ENCODE measurements at places on chromosomes 3 and 15.

GRCh38 chr3:171491361-171491760 is 31.2 kb upstream of the TNIK start:
- no peaks in the 10 kb centered on the region for H3K36me3 ChIP-seq
- no peaks in the 10 kb centered on the region for H3K27me3 ChIP-seq
- H3K27ac ChIP-seq = no peak overlapping the region
- peaks cover 3% of the 10 kb centered on the region for H3K4me1 ChIP-seq

- H3K27me3 ChIP-seq = no peaks in the 10 kb centered on the region
- H3K36me3 ChIP-seq = no peaks in the 10 kb centered on the region
- H3K4me3 ChIP-seq = no peak overlapping the region
Measured at GRCh38 chr3:30469133-30469532, 137.3 kb upstream of the TGFBR2 start.

DNA sequence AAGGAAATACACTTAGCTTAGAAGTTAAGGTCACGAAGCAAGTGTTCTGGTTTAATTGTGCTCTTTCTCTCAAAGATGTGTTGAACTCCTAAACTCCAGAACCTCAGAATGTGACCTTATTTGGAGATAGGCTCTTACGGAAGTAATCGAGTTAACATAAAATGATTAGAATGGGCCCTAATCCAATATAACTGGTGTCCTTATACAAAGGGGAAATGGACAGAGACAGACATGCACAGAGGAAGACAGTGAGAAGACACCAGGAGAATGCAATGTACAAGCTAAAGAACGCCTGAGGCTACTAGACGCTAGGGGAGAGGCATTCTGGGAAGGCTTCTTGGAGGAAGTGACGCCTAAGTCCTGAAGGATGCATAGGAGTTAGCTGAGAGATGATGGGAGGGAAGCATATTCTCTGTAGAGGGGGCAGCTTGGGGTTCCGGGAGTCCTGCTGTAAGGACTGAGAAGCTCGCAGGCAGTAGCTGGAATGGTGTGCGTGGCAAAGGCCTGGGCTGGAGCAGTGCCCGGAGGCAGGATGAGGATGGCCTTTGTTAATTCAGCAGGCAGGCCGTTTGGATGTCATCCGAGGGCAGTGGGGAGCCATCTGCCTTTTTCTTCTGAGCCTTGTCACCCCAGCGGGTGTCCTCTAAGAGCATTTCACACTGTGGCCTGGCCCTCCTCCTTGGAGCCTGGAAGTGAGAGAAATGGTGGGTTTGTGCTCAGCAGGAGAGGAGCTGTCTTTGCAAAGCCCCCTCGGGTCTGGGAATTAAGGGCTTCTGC is 513.4 kb downstream of the SHQ1 start:
- no peak for DNase-seq
- H3K27ac ChIP-seq = no peak overlapping the region
- no peaks in the 10 kb centered on the region for H3K36me3 ChIP-seq
- peaks cover 9% of the 10 kb centered on the region for H3K27me3 ChIP-seq

GRCh38 chr15:77440378-77440999 is 19.8 kb downstream of the HMG20A start:
- H3K27me3 ChIP-seq = no peaks in the 10 kb centered on the region
- no peak overlapping the region for H3K27ac ChIP-seq

- H3K27me3 ChIP-seq = peaks cover 14% of the 10 kb centered on the region
- no peaks in the 10 kb centered on the region for H3K36me3 ChIP-seq
- H3K4me1 ChIP-seq = peaks cover 10% of the 10 kb centered on the region
- no peak for DNase-seq
- no peak overlapping the region for H3K27ac ChIP-seq
Measured at GRCh38 chr15:64772488-64772887, 2.9 kb downstream of the RBPMS2 start.

DNA sequence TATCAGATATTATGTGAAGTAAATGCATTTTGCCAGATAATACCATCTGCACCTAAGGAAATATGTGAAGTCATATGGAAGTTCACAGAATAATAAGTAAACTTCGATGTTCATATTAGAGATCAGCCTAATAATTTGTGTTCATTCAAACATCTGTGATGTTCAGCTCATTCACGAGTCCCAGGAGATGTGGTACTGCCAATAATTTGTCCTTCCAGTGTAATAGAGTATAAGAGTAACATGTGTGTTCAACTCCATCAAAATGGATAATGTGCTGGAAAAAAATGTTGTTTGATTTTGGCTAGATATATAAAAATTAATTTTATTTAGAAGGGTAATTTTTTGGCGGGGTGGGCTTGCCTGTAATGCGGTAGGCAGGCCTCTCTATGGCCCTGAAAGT is 75.4 kb upstream of the ARL6 start:
- H3K4me3 ChIP-seq = no peak overlapping the region
- H3K36me3 ChIP-seq = no peaks in the 10 kb centered on the region
- no peak for DNase-seq
- no peak overlapping the region for H3K27ac ChIP-seq

GRCh38 chr3:44874308-44874707 is at the start of gene TGM4:
TSS of gene TGM4 (plus strand) at chr3:44874608. CDS start at chr3:44874679, 71 bp downstream.
- H3K4me3 ChIP-seq = no peak within 1 kb of the TSS
- no peaks in the 10 kb centered on the region for H3K4me1 ChIP-seq
- H3K27me3 ChIP-seq = peaks cover 4% of the 10 kb centered on the region
- H3K36me3 ChIP-seq = no peaks in the 10 kb centered on the region

Data from memory B cell (primary cell).